ENCODE measurements at places on chromosomes 11 and 22.

- DNase-seq, result no peak
These were observed 71.4 kb upstream of the SYN3 start for GRCh38 chr22:33129621-33130020.

DNA sequence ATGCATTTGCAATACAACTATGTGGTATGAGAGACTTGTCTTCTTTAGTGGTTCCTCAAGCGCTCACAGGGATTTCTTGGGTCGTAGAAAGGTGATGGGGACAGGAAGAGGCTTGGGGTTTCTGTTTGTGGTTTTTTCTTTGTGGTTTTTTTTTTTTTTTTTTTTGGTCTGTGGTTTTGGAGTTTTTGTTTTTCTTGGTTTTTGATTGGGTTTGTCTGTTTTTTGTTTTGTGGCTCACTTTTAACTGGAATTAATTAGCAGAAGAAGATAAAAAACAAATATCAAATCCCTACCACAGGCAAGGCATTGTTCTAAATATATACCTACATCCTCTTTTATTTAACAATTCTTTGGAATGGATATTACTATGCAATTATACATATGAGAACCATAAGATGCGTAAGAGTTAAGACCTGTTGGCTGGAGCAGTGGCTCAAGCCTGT lies 5.5 kb downstream of the TTC28 start:
- DNase-seq, result no peak

- no peak for DNase-seq
These were observed 119.1 kb upstream of the CSNK2A3 start for GRCh38 chr11:11472106-11472505.

DNA sequence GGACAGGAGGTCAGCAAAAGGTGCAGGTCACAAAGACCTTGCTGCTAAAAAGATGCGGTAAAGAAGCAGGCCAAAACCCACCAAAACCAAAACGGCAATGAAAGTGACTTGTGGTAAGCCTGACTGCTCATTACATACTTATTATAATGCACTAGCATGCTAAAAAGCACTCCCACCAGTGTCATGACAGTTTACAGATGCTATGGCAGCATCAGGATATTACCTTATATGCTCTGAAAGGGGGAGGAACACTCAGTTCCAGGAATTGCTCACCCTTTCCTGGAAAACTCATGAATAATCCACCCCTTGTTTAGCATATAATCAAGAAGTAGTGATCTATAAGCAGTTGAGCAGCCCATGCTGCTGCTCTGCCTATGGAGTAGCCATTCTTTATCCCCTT lies 45.2 kb upstream of the SLC5A12 start:
- no peak for DNase-seq

- DNase-seq, result peak; percentile 36
These were observed 9.8 kb downstream of the CHRDL2 start for GRCh38 chr11:74721479-74721835.

- DNase-seq, result no peak
These were observed 14.6 kb upstream of the HIKESHI start for GRCh38 chr11:86287468-86287796.

- DNase-seq, result no peak
These were observed 14.1 kb upstream of the GLYAT start for GRCh38 chr11:58745705-58746364.

DNA sequence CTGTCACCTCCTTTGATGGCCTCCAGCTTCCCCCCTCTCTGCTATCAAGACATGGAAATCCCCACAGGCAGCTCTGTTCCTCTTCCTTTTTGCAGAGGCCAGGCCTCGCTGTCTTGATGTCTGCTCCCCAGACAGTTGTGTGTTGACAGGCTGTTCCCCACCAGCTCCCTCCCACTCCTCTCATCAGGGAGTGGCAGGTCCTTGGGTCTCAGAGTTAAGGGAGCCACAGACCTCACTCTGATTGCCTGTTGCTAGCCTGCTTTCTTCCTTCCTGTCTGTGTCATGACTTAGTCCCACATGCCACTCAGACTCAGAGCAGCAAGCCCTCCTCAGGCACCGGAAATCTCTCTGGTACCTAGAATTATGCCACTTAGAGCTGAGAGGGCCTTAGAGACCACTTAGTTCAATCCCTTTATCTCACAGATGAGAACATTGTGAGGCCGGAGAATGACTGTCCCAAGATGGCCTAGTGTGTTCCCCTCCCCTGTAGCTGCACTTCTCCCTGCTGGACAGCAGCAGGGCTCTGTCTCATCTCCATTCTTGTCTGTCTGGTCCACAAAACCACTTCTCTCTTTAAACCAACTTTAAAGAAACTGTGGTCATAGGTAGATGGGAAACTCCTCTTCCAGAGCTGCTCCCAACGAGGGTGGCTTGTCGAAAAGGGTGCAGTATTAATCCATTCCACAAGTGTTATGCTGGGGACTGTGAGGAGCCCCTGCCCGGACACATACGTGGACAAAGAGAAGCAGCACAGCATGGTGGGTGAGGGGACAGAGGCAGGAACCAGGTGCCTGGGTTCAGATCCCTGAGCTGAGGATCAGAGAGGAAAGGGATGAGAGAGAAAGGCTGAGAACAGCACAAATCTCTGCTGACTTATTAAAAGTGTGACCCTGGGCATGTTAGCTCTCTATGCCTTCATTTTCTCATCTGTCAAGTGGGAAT lies 4.2 kb downstream of the AMPD3 start:
- no peak for DNase-seq

- no peak for DNase-seq
These were observed 2.8 kb downstream of the CRYAB start for GRCh38 chr11:111908639-111909305.

DNA sequence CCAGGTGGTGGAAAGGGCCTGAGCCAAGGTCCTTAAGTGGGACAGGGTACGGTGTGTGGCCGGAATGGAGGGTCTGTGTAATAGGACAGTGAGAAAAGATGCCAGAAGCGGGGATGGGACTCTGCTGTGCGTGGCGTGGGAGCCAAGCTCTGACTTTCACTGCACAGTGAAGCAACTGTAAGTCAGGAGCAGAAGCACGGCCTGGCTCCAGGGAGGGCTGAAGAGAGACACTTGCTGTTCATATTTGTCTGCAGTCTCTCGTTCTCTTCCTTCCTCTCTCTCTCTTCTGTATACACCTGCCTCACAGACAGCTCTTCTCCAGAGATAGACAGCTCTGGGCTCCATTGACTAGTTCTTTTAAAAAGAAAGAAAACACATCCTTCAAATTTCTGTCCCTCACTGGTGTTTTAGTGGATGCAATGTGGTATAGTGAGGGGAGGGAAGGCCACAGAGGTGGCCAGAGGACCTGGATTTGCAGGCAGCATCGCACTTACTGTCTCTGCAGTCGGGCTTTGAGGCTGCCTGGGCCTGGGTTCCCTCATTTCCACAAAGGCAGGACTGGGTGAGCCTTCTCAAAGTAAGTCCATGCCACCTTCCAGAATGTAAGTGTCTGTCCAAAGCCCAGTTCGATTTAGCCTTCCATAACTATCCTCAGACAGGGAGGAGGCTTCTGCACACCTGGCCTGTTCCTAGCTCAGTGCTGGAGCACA lies 2.1 kb downstream of the IL17RA start:
- DNase-seq, result no peak

DNA sequence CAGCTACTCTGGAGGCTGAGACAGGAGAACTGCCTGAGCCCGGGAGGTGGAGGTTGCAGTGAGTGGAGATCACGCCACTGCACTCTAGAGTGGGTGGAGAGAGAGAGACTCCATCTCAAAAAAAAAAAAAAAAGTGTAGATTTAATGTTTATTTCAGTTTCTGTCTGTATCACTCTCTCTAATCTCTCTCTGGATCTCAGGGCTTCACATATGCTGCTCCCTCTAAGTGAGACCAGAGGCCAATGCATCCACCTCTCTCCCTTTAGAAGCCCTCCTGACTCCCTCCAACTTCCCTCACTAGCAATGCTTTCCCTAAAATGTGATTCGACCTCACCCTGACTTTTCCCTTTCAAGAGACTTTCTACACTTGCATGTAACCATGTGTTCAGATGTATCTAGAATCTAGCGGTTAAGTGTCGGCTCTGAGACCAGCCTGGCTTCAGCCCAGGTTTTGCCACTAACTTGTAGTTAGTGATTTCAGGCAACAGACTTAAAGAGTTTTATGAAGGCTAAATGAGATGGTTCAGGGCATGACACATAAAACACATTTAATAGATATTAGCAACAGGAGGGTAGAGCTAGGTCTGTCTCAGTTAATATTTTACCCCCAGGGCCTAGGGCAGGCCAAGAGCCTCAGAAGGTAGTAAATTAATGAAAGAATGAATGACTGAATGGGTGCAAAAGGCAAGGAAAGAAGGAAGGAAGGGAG lies 364.3 kb downstream of the LARGE1 start:
- DNase-seq, result no peak

DNA sequence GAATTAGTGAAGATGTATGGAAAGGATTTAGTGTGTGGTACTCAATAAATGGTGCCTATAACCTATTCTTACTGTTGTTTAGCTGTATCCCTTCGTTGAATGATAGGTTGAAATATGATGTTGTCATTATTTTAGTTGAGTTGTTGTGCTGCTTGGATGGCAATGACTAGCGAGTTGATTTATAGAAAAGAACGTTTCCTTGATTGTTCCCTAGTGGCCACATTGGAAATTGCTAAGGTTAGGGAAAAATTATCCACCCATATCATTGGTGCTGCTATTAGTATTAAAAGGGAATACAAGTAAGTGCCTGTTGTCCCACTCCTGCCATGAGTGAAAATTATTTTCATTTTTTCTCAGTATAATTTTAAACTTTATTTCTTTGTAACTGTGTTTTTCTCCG lies 14.5 kb downstream of the EMSY start:
- no peak for DNase-seq

GRCh38 chr11:103050351-103050750 lies 41.6 kb downstream of the DCUN1D5 start:
- DNase-seq, result no peak

DNA sequence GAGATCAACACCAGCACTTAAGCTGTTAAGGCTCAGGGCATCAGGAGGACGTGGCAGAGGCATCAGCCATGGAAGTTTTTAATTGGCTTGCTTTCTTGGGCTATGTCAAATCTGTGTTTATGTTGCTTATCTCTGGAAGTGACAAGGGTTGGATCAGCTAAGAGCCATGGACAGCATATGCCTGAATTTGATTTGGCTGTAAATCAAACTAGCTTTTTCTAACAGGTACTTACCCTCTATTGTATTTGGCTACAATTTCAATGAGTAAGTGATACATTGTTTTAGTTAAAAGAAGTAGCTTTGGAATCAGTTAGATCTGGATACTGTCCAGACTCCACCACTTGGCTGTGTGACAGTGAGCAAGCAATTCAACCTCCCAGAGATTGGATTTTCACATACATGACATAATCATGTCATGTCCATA lies 936.6 kb downstream of the OPCML start:
- DNase-seq, result peak; percentile 52

- no peak for DNase-seq
These were observed 116.3 kb upstream of the APOA1 start for GRCh38 chr11:116953530-116954285.

- no peak for DNase-seq
These were observed 153.6 kb upstream of the SORL1-AS1 start for GRCh38 chr11:121606354-121606753.

DNA sequence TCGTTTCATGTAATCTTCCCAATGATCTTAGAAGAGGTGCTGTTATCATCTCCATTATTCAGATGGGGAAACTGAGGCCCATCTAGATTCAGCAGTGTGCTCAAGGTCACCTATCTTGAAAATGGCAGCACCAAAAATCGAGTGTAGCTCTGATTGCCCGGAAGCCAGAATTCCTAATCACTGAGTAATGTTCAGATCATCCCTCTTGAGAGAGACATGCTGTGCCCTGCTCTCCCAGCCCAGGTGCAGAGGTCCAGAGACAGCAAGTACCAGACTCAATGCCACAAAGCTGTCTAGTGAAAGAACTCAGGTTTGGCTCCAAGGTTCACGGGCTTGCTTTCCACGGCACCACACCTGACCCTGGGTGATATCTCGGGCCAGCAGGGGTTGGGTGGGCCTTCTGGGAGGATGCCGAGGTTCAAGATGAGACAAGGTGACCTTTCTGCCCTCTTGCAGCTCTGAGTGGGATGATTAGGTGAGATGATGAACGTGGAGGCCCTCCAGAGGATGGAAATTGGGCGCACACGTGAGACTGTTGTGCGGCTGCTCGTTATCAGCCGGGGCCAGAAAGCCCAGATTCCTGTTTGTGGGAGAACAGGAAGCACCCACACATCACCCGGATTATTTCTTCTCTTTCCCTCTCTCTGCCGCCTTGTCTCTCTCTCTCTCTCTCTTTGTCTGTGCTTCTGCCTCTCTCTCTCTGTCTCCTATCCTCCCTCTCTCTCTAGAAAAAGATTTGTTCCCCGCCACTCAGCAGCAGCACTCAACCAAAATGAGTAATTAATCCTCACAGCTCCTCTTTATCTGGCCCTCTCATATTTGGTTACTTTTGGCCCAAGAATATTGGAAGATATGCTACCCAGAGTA lies 19.0 kb upstream of the RASD2 start:
- no peak for DNase-seq

GRCh38 chr22:36505998-36506635 lies 723 bp downstream of the FOXRED2 start:
- no peak for DNase-seq

DNA sequence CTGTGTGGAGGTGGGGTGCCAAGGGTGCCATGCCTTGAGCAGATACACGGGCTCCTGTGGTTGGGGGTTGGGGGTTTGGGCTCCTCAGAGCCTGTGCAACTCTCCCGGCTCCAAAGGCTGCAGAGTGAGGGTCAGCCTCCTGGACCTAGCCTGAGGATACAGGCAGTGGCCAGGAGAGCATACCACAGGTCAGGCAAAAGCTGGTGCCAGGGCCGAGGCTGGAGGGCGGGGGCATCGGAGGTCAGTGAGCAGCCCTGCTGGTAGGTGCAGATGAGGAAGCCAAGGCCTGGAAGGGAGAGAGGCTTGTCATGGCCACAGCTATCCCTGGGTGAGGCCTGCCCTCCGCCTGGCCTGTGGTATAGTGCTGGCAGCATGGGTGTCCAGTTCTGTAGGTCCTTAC lies 25.6 kb upstream of the DGCR8 start:
- no peak for DNase-seq

- DNase-seq, result no peak
These were observed 6.2 kb downstream of the TUB start for GRCh38 chr11:8087185-8087584.

DNA sequence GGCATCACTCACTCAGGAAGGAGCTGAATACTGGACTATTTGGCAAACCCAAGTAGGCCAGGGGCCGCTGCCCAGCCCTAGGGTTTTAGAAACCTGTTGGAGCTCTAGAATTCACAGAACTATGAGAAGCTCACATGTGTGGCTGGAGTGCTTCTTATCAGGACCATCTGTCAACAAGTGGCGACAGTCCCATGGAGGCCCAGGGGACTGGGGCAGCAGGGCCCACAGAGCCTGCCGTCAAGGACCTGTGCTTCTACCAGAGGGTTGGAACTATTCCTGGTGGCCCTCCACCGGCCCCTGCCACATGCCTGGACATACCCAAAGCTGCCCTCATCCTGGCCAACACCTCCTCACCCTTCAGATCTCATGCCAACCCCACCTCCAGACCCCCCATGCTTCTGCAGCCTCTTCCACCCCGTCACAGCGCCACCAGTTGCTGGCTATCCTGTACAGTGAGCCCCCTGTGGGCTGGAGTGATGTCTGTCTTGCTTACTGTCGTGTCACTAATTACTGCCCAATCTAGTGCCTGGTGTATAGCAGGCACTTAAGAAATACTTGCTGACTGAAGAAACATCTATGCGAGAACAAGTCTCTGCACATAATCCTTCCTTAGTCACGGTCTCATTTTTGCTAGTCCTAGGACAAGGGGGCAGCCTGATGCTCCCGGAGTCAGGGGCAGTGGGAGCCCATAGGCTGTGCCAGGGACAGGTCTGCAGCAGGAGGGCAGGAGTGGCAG lies 27.2 kb upstream of the RASL10A start:
- DNase-seq, result no peak

GRCh38 chr11:27679136-27680015 lies 20.9 kb downstream of the BDNF start:
- no peak for DNase-seq

GRCh38 chr11:61793083-61793828 lies 545 bp downstream of the FEN1 start:
- DNase-seq, result no peak
